ENCODE measurements at places on chromosomes 6 and 20. TPM values are rescaled to one million over a fixed set of nuclear protein-coding genes. Genes with fewer than 3 reads are reported as not detected.

ENPP1 gene
- total RNA-seq: 1.2 TPM

SLC26A8 gene
- total RNA-seq: 0.34 TPM

ZSCAN9 gene
- 16.8 TPM for total RNA-seq

TULP4 gene
- total RNA-seq: 147 TPM

RGL2 gene
- total RNA-seq: 74.7 TPM

BICRAL gene
- total RNA-seq: 14.6 TPM

GRCh38 chr6:39404312-39404711, 81.8 kb upstream of the KCNK16 start:
- no peaks in the 10 kb centered on the region for H3K27me3 ChIP-seq
- no peak for DNase-seq
- no peak overlapping the region for H3K4me3 ChIP-seq

DNA sequence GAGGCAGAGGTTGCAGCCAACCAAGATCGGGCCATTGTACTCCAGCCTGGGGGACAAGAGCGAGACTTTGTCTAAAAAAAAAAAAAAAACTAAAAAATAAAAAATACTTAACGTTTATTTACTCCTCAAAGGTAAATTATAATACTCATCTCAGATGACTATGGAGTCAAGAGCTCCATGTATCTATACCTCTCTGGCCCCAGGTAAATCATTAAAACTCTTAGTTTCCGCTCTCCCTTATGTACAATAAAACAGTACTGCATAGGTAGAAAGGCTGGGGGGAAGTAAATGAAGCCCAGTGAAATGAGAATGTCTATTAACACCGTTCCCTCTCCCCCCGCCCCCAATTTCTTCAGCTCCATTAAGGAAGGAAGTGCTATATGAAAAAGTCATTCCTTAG, 1.2 kb downstream of the SRSF12 start:
- H3K36me3 ChIP-seq: no peaks in the 10 kb centered on the region
- DNase-seq: no peak
- no peak overlapping the region for H3K27ac ChIP-seq
- H3K4me3 ChIP-seq: no peak overlapping the region
- H3K4me1 ChIP-seq: no peaks in the 10 kb centered on the region
- H3K27me3 ChIP-seq: no peaks in the 10 kb centered on the region

GRCh38 chr6:96562886-96563285, at the start of gene FHL5:
Gene FHL5, plus strand, starts transcription at chr6:96563128. Its CDS starts 40,486 bp downstream, at chr6:96603614.
- no peak within 1 kb of the TSS for H3K27ac ChIP-seq
- no peaks in the 10 kb centered on the region for H3K27me3 ChIP-seq
- no peak within 1 kb of the TSS for H3K4me3 ChIP-seq
- H3K36me3 ChIP-seq: no peaks in the 10 kb centered on the region

- no peak overlapping the region for H3K27ac ChIP-seq
- peaks cover 1% of the 10 kb centered on the region for H3K4me1 ChIP-seq
- H3K4me3 ChIP-seq: no peak overlapping the region
- no peak for DNase-seq
- H3K36me3 ChIP-seq: no peaks in the 10 kb centered on the region
Observed at GRCh38 chr6:75460681-75461080, 32.9 kb downstream of the FILIP1 start.

- H3K4me3 ChIP-seq: no peak overlapping the region
- no peaks in the 10 kb centered on the region for H3K36me3 ChIP-seq
- no peak overlapping the region for H3K27ac ChIP-seq
- no peak for DNase-seq
Observed at GRCh38 chr6:1708820-1709219, 99.1 kb downstream of the FOXC1 start.

DNA sequence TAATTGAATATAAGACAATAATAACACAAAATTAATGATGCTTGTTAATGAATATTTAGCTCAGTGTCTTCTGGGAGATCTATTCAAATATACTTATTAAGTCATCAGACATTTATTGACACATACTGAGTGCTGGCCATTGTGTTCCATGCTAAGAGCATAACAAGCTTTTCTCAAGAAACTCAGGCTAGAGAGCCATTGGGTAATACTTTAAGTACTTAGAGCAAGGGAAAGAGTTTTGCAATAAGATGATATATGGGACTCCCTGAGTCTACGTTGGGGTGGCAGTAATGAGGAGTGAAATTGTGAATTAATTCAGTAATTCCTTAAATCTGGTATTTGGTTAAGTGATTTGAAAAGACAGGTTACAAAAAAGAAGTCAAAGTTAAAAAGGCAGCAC, 11.1 kb downstream of the TMEM200A start:
- H3K4me1 ChIP-seq: no peaks in the 10 kb centered on the region
- no peaks in the 10 kb centered on the region for H3K36me3 ChIP-seq
- no peak for DNase-seq
- no peak overlapping the region for H3K4me3 ChIP-seq

GRCh38 chr20:12252793-12253192, 335.1 kb downstream of the BTBD3 start:
- H3K27me3 ChIP-seq: no peaks in the 10 kb centered on the region
- H3K27ac ChIP-seq: no peak overlapping the region
- no peaks in the 10 kb centered on the region for H3K36me3 ChIP-seq
- DNase-seq: no peak
- no peaks in the 10 kb centered on the region for H3K4me1 ChIP-seq

GRCh38 chr6:108942556-108943492, 94.6 kb downstream of the ARMC2 start:
- H3K36me3 ChIP-seq: no peaks in the 10 kb centered on the region
- H3K27me3 ChIP-seq: no peaks in the 10 kb centered on the region
- no peak overlapping the region for H3K4me3 ChIP-seq

GRCh38 chr20:15594158-15594695, 979.0 kb downstream of the KIF16B start:
- no peak overlapping the region for H3K4me3 ChIP-seq
- no peaks in the 10 kb centered on the region for H3K36me3 ChIP-seq
- no peak for DNase-seq
- H3K27me3 ChIP-seq: no peaks in the 10 kb centered on the region
- H3K27ac ChIP-seq: no peak overlapping the region

DNA sequence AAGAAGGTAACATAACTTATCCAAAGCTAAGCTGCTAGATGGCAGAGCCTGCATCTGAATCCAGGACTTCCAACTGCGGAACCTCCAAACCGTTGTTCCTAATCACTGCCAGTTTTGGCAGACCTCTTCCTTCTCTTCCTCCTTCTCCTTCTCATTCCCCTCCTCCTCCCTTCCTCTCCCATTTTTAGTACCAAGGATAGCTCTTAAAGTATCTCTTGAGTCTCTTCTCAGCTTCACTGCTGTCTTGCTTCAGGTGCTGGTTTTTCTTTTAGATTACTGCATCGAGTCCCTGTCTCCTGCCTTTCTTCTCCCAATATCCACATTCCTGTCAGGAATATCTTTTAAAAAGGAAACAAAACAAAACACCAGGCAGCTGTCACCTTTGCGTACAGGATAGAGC, 77.1 kb downstream of the CDYL start:
- H3K4me1 ChIP-seq: no peaks in the 10 kb centered on the region
- H3K4me3 ChIP-seq: no peak overlapping the region
- DNase-seq: no peak
- no peaks in the 10 kb centered on the region for H3K27me3 ChIP-seq
- no peak overlapping the region for H3K27ac ChIP-seq

GRCh38 chr20:17659801-17660200, 22.2 kb downstream of the RRBP1 start:
- DNase-seq: no peak
- H3K4me3 ChIP-seq: no peak overlapping the region
- peaks cover 17% of the 10 kb centered on the region for H3K36me3 ChIP-seq
- H3K27me3 ChIP-seq: no peaks in the 10 kb centered on the region
- H3K4me1 ChIP-seq: peaks cover 5% of the 10 kb centered on the region
- H3K27ac ChIP-seq: no peak overlapping the region

DNA sequence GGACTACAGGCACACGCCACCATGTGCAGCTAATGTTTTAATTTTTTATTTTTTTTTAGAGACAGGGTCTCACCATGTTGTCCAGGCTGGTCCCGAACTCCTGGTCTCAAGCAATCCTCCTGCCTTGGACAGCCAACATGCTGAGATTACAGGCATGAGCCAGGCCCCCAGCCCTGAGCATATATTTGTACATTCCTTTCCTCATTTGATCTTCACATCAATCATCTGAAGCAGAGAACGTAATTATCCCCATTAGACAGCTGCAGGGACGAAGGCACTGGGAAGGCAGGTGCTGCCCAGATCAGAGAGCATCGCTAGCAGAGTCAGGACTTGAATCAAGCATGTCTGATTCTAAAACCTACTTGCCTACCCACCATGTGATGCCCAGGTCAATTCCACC, 41.0 kb upstream of the SIRPA start:
- no peak overlapping the region for H3K27ac ChIP-seq
- no peaks in the 10 kb centered on the region for H3K36me3 ChIP-seq
- H3K4me1 ChIP-seq: no peaks in the 10 kb centered on the region
- no peaks in the 10 kb centered on the region for H3K27me3 ChIP-seq
- no peak for DNase-seq

DNA sequence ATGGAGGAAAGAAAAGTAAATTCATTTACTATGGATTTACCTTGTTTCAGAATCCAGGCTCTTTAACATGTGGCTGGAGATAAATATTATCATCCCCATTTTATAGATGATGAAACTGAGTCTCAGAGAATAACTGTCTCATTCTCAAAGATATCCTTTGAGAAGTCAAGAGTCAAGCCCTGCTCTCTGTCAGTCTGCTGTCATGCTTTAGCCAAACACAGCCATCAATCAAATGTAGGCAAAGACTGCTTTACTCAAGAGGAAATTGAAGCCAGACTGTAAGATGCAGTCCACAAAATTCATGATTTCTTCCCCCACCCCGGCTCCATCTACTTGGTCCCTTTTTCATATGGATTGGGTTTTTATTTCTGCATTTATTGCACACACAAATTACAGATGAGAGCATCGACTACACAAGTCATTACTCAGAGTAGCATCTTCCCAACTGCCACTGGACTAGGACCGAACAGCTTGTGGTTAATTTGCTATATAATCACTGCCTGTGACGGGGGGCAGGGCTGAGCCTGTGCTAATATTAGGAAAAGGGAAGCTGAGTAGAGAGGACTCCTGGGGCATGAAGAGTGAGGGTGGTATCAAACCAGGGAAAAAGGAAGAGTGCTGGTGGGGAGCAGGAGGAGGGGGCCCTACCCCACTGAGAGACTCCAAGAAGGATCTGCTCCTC, 102.7 kb upstream of the TOP1 start:
- H3K27ac ChIP-seq: no peak overlapping the region
- no peaks in the 10 kb centered on the region for H3K36me3 ChIP-seq
- H3K27me3 ChIP-seq: no peaks in the 10 kb centered on the region
- DNase-seq: no peak

- no peak overlapping the region for H3K4me3 ChIP-seq
- peaks cover 5% of the 10 kb centered on the region for H3K4me1 ChIP-seq
- no peaks in the 10 kb centered on the region for H3K27me3 ChIP-seq
- H3K27ac ChIP-seq: no peak overlapping the region
Observed at GRCh38 chr20:10641893-10642292, 31.9 kb downstream of the JAG1 start.

DNA sequence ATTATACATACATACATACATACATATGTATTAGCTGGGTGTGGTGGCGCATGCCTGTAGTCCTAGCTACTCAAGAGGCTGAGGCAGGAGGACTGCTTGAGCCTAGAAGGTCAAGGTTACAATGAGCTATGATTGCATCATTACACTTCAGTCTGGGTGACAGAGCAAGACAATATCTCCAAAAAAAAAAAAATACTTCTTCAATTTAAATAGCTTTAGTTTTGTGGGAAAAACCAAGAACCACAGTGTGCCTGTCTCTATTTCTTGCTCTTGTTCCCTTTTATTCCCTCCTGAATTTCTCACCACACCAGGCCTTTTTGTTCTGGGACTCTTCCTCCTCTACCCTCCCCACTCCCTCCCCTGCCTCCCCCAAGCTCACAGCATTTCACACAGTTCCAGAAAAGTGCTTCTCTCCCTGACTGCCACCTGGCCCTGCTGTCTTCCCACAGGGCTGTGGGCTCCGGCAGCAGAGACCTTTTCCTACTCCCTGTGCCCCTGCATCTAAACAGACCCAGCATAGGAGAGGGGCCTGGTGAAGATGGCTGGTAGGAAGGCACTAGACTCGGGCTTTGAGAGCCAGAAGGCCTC, 1.3 kb downstream of the C20orf203 start:
- H3K4me1 ChIP-seq: no peaks in the 10 kb centered on the region
- DNase-seq: no peak
- no peaks in the 10 kb centered on the region for H3K27me3 ChIP-seq
- no peak overlapping the region for H3K27ac ChIP-seq
- no peak overlapping the region for H3K4me3 ChIP-seq

DNA sequence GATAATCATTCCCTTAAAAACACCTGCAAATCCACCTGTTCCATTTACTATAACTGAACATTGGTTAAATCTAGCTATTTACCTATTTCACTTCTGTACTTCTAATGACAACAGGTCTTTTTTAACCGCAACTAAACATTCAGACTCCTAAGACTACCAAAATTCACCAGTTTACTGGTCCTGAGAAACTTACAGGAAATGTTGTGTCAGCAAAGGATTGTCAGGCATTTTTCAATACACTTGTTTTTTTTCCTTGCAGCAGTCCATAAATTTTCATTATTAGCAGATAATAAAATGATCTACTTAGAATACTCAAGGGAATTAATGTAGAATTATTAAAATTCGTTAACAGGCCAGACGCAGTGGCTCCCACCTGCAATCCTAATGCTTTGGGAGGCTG, 5.3 kb downstream of the ZUP1 start:
- H3K36me3 ChIP-seq: peaks cover 2% of the 10 kb centered on the region
- H3K27me3 ChIP-seq: no peaks in the 10 kb centered on the region
- H3K4me3 ChIP-seq: no peak overlapping the region

Data from lung (tissue), 17 donors.